ENCODE measurements at places on chromosomes 13 and 19.

- no peak for DNase-seq
Observed at GRCh38 chr13:41216160-41216559, 21.8 kb upstream of the KBTBD7 start.

- DNase-seq = no peak
Observed at GRCh38 chr13:30932481-30933353, at the start of gene TEX26. TEX26 (plus strand) TSS chr13:30932656; CDS start chr13:30932716, 60 bp downstream.

GRCh38 chr13:106357198-106357597, 178.3 kb downstream of the EFNB2 start:
- no peak for DNase-seq

GRCh38 chr19:661427-662196, 1.4 kb downstream of the RNF126 start:
- DNase-seq = peak; percentile 60

DNA sequence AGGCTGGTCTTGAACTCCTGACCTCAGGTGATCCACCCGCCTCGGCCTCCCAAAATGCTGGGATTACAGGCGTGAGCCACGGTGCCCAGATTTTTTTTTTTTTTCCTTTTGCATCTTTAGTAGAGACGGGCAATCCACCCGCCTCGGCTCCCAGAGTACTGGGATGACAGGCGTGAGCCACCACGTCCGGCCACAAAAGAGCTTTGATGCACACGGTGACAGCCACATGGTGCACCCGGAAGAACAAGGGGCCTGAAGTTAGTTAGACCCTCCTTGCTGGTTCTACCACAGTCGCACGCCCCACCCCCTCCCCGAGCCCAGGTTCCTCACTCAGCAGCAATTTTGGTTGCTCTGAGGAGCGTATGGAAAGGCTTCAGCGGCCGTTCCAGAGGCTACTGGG, 54.2 kb upstream of the USE1 start:
- DNase-seq = no peak

DNA sequence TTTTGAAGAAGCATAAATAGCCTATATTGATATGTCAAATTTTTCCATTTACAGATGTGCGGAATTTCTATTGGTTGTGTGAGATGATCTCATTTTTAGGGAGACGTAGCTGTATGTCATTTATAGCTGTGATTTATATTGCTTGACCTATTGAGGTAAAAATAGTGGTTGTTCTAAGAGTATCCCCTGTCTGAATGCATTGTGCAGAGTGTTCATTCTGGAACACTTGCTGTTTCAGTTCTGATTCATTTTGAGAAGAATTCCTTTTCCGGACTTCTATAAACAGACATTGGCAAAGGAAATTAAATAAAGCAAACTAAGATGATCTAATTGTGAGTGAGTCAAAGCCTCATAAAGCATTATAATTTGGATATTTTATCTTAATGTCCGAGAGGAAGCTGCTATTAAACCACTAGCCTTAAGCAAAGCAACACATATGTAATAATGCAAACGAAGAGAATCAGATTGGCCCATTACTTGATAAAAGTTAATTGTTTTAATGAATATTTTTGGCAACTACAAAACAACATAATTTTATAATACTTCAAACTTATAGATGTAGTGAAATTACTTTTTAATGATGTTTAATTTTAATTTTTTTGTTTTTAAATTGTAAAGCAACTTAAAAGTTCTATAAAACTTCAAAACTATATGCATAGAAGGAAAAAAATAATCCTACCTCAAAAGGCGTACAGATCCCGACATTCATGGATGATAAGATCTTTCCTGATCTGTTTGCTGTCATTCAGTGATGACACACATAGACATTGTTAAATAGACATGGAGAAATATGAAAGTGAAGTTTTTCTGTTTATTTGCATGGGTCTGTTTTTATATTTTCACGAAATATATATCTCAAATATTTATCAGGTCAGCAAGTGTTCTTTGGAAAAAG, 942.6 kb upstream of the SLC10A2 start:
- no peak for DNase-seq

- DNase-seq = no peak
Observed at GRCh38 chr19:33207903-33208302, 13.8 kb downstream of the LRP3 start.

DNA sequence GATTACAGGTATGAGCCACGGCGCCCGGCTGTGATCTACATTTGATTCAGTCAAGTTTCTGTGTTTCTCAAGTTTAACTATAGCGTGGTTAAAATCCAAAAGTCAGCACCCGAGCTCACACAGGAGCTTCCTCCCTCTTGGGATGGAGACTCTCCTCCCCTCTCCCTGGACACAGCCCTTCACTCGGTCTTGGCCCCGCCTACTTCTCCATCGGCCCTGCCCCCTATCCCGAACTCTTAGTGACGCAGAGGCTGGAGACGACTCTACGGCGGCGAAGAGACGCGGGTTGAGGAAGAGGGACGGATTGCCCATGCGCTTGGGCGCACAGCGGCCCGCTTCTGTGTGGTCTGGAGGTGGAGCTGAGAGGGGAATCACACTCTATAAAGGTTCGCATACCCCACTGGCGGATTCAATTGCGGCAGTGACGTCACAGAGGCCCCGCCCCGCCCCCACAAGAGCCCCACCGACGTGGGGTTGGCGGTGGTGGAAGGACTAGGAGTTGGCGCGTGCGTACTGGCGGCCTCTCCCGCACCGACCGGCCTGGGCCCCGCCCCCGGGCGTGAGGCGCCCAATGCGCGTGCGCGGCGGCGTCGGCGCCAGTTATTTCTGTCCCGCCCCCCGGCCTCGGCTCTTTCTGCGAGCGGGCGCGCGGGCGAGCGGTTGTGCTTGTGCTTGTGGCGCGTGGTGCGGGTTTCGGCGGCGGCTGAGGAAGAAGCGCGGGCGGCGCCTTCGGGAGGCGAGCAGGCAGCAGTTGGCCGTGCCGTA, at the start of gene TRIM28:
Gene TRIM28, plus strand, starts transcription at position 239 of the 765 bp plus-strand sequence. CDS start 694 bp downstream, outside the sequence.
- DNase-seq = peak; percentile 100

DNA sequence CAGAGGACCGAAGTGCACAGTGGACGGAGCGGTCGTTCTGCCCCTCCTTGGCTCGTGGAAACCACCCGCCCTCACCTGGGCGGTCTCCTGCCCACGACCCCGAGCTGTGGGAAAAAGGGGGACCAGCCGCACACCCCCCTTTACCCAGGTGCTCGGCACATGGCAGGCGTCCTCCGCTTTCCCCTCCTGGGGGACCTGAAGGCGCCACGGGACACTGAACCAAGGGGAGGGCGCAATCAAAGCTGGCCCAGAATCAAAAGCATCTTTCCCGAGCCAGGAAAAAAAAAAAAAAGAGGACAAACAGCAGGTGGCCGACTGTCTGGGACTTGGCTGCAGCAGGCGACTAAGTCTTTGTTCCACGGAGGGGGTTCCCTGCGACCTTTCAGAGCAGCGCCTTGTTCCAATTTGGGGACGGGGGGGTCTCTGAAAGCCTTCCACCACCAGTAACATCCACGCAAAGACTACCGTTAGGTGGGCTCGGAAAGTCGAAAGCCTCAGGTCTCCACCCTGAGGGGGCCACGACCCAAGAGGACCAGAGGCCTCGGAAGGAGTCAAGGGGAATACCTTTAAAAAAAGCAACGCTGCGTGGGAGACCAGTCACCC, 1.1 kb downstream of the MBD3 start:
- DNase-seq = no peak

DNA sequence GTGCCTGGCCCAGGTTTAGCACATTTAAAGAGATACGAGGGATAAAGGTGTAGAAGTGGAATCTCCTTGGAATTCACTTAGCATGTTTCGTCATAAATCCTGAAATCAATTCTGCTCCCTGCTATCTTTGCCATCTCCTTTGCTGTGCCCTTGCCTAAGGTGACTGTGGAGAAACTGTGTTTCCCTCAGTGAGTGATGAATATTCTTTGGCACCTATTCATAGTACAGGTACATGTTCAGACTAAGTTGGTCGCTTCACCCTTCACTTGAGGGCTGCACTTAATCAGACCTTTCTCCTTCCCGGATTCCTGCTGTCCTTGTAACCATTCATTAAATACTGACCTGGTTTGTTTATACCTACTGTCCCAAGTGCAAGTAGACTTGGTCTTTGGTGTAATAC, 17.8 kb downstream of the PCCA start:
- DNase-seq = no peak

- DNase-seq = no peak
Observed at GRCh38 chr13:88736026-88736425, 1064.9 kb downstream of the SLITRK5 start.

GRCh38 chr19:6313398-6313969, 19.9 kb downstream of the ACER1 start:
- DNase-seq = no peak

GRCh38 chr13:66036024-66036614, 1194.0 kb downstream of the PCDH9 start:
- no peak for DNase-seq

- no peak for DNase-seq
Observed at GRCh38 chr19:44585371-44586133, 27.8 kb upstream of the IGSF23 start.

GRCh38 chr13:76804801-76805200, 81.4 kb downstream of the KCTD12 start:
- no peak for DNase-seq

GRCh38 chr13:47417485-47417884, 520.6 kb upstream of the HTR2A start:
- DNase-seq = no peak

- no peak for DNase-seq
Observed at GRCh38 chr19:6712231-6712630, 8.2 kb downstream of the C3 start.

GRCh38 chr19:7366701-7367420, 18.1 kb downstream of the ARHGEF18 start:
- DNase-seq = no peak

DNA sequence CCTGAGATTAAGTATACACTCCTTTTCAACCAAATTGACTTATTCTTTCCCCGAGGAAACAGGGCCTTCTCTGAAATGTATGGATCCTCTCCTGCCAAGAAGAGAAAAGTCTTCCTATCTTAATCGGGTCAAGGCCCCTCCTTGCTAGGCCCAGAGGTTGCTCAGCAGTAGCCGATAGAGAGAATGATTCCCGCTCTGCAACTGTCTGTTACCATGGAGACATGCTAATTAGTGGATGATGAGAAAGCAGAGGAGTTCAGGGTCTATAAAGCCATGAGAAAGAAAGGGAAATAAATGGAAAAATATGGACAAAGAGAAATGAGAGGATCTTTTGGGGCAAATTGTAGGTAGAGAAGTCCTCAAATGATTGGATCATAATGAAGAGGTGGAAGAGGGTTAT, 103.5 kb downstream of the POU4F1 start:
- no peak for DNase-seq

DNA sequence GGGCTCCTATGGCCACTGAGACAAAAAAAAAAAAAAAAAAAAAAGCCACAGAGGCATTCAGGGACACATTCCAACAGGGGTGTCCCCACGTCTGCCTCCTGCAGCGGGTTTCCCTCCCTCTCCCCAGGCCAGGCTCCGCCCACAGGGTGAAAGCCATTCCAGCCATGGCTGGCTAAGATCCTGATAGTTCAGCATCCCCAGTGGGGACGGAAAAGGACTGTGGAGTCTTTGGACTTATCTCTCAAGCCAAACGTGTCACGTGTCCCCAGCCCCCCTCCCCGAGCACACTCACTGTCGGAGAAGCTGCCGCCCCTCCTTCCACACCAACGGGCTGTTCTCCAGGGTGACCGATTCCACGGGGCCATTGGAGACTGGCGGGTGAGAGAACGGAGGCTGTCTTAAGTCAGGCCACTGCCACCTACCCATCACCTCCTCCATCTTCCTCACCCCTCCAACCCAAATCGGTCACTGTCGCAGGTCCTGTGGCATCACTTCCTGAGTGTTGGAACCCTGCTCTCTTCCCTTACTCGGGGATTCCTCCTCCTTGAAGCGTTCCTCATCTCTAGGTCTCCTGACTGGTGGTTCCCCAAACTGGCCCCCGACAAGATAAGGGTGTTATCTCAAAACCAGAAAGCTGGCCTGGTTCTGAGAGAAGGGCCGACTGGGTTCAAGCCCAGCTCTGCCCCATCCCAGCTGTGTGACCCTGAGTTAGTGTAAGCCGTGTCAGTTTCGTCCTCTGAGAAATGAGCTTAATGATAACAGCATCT, 9.1 kb upstream of the FKRP start:
- DNase-seq = no peak

- no peak for DNase-seq
Observed at GRCh38 chr19:42353341-42354015, 28.0 kb downstream of the MEGF8 start.

DNA sequence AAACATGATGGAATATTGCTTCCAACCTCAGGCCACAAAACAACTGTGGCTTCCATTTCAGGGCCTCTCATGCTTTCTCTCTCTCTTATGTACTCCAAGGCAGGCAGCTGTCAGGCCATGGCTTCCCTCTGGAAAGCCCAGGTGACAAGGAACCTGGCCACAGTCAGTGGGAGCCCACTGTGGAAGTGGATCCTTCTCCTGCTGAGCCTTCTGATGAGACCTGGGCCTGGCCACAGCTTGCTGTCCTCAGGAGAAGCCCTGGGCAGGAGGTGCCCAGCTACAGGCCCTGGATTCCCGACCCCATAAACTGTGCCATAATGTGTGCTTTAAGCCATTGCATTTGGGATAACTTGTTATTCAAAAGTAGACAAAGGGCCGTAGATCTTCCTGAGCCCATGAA, 71.2 kb downstream of the SPACA7 start:
- DNase-seq = no peak

DNA sequence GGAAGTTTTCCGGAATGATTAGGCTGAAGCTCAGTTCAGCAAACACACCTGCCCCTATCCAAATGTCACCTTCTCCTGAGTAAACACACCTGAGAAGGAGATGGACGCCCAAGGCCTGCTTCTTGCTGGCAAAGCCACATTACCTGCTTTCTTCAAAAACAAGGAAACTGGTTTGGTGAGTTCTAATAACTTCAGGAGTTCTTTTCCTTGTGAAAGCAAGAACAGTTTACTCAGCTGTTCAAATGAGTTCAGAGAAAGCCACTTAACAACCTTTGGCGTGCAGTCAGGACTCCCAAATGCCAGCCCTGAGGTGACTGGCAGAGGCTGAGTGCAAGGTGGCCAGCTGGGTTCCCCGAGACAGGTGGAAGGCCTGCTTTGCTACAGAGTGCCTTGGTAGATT, 160.5 kb downstream of the STK24 start:
- no peak for DNase-seq

GRCh38 chr19:14400951-14401431, 18.1 kb downstream of the DDX39A start:
- DNase-seq = no peak

DNA sequence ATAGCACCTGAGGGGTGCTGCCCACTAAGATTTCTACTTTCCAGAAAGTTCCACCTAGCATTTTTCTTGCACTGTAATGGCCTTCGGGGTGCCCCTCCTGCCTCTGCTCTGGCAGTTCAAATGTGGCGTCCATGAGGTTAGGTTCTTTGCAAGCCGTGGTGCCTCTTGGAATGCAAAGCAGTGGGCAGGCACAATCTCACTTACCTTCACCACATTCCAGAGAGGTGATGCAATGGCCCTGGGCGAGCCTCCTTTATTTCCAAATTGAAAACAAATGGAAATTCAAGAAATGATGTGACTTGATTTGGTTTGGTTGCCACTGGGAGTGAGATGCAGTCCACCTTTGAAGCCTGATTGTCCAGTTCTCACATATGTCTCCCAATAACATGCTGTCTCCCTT, 46.9 kb downstream of the FGF9 start:
- DNase-seq = no peak

All from activated CD4-positive, alpha-beta T cell treated with anti-CD3 and anti-CD28 coated beads, Interleukin-2, amount 50 U/mL, for 24 hours (primary cell).